ENCODE measurements at places on chromosomes 2 and 18.

DNA sequence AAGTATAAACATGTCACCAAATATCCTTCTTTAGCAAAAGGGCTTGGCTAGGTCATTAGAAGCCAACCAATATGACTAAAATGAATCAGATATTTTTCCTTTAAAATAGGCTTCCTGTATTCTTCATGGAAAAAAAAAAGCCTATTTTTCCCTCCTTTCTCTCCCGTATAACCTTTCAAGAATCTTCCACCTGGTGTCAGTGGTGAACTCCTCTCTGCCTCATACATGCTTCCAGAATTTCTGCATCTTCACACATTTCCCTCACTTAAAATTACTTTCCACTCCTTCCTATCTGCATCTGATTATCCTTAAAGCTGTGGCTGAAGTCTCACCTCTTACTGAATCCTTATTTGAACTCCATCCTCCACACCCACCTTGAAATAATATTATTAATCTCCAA, 116.9 kb upstream of the FANCL start:
- DNase-seq, result no peak

DNA sequence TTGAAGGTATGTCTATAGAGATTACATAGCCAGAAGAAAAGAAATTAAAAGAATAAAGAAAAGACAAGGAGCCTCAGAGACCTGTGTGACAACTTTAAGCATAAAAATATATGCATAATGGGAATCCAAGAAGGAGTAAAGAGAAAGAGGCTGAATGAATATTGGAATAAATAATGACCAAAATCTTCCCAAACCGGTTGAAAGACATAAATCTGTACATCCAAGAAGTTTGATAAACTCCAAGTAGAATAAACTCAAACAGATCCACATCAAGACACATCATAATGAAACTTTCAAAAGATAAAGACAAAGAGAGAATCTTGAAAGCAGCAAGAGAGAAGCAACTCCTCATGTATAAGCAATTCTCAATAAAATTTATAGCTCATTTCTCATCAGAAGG, 132.4 kb upstream of the ZNF516 start:
- DNase-seq, result no peak

GRCh38 chr2:70381235-70381634, 79.4 kb upstream of the FAM136A start:
- no peak for DNase-seq

DNA sequence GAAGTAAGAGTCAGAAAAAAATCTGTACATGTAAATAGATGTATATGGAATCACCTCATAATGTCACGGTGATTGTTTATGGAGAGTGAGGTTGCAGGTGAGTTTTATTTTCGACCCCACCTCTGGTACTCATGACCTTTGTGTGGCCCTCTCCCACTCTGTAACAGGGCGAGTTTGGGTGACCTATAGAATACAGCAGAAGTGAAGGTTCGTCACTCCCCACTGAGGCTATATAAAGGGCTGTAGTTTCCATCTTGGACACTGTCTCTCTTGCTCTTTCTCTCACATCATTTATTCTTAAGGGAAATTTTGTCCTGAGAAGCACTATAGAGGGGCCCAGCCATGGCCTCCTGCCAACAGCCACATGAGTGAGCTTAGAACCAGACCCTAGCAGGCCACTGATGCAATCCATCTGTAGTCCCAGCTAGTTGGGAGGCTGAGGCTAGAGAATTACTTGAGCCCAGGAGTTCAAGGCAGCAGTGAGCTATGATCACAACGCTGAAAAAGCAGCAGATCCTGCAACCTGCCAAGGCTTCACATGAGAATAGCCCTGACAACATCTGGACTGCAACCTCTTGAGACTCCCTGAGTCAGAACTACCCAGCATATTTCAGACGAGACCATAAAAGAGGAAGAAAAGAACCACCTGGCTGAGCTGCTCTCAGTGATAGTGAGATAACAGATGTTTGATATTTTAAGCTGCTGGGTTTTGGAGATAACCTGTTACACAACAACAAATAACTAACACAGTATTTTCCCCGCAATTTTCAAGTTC, 74.3 kb upstream of the SLC1A4 start:
- DNase-seq, result no peak

- no peak for DNase-seq
Observed at GRCh38 chr2:240530181-240530580, 27.6 kb downstream of the ANKMY1 start.

DNA sequence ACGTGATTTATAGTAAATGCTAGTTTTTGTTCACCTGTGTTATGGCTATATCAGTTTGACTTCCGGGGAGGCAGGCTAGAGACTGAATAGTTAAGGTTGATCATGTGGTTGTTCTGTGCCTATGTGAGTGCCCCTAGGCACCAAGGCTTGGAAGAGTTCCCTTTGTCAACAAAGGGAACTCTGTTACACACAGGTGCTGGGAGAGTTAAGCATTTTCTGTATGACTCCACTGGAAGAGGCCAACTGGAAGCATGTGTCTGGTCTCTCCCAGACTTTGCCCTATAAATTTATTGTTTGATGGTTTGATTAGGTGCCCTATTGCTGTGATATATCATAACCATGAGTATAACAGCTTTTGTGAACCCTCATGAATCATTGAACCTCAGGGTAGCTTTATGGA, 63.8 kb downstream of the ARL6IP6 start:
- no peak for DNase-seq

DNA sequence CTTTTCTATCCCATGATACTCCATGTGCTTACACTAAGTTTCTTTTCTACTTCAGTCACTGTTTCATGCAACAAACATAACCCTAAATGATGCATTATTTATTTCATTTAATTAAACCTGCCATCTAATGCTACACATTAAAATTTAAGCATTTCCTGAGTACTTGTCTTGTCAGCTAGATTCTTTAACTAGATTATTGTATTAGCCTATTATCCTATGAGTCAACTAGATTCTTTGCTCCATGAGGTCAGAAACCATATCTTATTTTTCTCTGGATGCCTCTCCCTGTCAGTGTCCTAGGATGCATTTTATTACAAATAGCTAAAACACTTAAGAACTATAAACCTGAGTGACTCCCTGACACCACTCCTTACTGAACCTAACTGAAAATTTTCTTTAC, 652.4 kb downstream of the SLC4A3 start:
- no peak for DNase-seq

DNA sequence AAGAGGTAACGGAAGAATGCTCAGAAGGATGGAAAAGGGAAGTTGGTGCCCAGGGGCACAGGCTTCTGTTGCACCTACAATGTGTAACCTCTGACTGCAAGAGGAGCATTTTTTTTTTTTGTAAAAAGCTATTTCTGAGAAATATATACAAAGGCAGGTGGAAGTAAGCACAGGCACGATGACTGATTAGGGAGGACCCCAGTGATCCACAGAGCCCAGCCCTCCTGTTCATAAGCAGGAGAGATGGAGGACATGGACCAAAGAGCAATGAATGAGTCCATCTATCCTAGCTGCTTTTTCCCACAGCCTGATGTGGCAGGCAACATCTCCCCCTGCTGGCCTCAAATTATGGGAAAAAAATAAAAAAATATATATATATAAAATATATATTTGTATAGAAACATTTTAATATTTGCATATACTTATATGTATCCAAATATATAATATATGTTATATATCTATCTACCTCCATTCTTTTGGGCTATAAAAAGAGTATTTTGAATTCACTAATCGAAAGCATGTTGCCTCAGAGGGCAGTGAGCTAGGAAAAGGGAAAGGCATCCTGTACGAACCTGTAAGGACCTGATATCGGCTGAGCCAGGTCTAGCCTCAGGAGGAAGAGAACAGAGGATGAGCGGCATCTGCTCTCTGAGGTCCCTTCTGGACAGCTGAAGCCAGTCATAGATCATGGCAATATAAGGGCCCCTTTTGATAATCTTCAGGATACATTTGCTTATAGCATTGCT, 166.0 kb upstream of the STK17B start:
- DNase-seq, result peak; percentile 26

DNA sequence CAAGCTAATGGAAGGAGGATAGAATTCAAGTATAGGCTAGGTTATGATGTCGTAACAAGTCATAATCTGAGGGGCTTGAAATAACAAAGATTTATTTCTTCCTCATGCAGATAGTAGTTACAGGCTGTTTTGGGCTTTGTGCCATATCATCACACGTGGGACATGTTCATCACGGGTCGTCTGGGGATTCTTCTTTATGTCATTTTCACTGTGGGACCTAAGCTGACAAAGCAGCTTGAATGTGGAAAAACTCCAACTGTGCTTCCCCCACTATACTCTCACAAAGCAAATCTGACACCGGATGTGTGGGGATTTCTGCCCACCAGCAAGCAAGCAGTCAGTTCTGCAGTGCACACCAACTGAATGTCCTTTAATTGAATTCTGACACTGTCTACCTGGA, 124.8 kb downstream of the LTBP1 start:
- no peak for DNase-seq

DNA sequence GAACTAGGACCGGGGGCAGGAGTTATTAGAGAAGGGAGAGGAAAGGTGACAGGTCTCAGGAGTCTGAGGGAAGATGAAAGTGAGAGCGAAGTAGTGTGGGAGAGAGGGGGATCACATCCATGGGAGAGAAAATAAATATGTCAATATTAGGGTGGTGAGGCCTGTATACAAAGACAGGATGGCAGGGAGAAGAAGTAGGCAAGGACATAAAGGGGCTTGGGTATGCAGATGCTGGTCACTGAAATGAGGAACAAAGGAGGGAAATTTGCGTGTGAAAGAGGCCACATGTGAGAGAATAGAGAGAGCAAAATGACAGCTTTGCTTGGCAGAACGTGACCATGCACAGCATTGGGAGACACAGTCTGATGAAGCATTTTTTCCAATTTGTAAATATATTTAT, 13.6 kb downstream of the METAP1D start:
- no peak for DNase-seq

- no peak for DNase-seq
Observed at GRCh38 chr2:43005975-43006833, 213.8 kb upstream of the HAAO start.

DNA sequence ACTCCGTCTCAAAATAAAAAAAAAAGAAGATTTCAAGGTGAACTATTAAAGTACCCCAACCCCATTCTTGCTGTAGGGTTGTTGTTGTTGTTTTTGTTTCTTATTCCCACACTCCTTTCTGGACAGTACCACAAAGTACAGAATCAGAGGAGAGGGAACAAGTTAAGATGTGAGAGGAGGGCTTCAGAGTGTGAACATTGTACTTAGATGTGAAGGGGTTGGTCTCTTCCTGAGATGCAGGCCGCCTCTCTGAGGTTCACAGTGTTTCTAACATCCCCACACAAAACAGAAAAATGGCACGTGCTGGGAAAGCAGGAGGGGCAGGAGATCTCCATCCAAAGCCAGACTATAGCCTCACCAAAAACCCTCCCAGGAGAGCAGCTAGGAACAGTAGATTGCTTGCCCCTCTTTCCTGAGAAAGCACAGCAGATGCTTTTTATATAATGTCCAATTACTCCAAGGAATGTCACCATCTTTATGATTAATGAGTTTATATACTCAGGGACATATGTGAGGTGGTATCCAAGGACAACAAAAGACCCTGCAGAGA, 22.6 kb downstream of the ADD2 start:
- no peak for DNase-seq

DNA sequence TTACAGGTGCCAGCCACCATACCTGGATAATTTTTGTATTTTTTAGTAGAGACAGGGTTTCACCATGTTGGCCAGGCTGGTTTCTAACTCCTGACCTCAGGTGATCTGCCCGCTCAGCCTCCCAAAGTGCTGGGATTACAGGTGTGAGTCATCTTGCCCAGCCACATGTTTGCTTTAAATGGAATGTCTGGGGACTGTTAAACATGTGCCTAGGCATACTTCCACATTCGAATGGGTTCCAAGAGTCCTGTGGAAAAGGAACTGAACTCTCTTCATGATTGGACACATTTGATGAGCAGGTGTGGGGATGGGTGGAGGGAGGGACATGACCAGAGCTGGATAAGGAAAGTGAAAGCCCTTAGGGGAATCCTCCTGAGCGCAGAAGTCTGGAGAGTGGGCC, 58.4 kb upstream of the GREB1L start:
- no peak for DNase-seq

Data from stimulated activated CD4-positive, alpha-beta T cell treated with anti-CD3 and anti-CD28 coated beads, Interleukin-2, amount 100 ng/mL, for 24 hours (primary cell).